Activated CD4-positive, alpha-beta T cell treated with anti-CD3 and anti-CD28 coated beads, Interleukin-2, amount 50 U/mL, for 24 hours (primary cell): ENCODE measurements at places on chromosomes 16 and 17.

DNA sequence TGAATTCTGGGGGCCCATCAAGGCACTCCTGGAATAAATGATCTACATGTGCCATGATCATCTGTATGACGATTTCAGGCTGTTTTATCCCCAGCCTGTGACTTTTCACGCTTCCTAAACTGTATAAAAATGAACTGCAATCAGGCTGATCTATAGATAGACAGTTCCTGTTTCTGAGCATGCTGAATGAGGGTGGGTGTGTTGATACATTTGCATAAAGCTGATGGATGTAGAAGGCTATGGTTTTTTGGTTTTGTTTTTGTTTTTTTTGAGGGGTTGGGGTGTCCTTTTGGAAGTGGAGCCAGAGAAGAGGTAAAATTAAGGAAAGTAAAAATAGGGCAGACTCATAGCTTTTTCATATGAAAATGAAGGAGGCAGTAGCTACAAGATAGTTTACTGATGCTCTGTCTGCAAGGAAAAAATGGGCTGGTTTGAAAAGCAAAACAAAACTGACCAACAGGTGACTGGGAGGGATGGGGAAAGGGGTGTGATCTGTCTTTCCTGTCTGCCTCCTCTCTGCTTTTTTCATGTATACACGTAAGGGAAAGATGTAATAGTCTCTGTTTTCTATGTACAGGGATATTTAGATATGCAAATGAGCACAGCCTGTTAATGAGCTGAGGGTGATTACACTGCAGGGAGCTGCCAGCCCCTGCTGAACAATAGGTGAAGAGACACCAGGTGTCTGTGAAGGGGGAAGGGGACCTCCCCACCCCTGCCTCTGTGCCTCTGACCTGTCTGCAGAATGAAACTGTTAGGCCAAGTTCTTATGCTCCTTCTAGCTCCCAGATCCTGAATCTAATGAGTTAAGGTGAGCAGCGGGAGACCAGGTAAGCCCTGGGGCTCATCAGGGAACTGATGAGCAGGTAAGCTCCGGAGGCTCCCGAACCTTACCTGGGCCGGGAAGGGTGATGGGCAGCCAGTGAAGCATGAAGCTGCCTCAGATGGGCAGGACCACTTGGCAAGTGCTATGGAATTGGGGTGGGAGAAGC lies 46.6 kb upstream of the LYRM9 start:
- no peak for DNase-seq

- no peak for DNase-seq
These were observed 78.4 kb downstream of the SYCE1L start for GRCh38 chr16:77277571-77277970.

GRCh38 chr17:58097384-58098088 lies 14.3 kb downstream of the DYNLL2 start:
- DNase-seq, result no peak

DNA sequence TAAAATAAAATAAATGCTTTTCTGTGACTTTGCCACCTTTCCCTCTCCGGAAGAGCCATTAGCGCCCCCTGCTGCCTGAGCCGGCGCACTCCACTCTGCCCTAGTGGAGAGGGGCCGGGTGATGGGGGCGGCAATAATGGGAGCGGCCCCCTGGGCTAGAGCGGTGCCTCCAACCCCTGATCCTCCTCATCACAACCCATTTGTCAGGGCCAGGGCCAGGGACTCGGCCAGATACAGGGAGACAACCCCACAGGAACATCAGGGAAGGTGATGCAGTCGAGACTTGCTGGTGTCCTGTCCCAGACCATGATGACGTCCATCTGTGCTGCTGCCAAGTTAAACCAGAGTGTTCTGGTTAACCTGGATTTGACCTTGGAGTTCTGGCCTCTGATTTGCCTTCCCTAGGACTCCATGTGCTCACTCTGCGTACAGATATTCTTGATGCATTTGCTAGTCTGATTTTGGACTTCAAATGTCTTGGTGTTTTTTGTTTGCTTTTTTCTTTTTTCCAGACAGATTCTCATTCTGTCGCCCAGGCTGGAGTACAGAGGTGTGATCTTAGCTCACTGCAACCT lies 46.1 kb upstream of the BPTF start:
- DNase-seq, result no peak

DNA sequence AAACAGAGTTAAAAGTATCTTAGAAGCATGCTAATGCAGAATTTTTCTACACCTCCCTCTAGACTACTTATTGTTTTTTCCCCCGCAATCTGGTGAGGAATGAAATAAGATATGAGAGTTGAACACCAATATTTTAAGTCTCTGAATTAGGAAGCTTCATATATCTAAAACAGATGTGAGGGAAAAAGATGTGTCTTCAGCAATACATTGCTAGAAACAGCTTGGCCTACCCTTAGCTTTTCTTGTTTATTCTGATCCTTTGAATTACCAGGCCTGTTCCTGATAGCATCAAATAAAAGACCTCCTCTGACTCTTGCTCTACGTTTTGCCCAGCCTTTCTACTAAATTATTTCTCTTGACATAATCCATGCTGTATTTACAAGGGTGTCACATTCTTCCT lies 221.8 kb downstream of the CDH11 start:
- no peak for DNase-seq

DNA sequence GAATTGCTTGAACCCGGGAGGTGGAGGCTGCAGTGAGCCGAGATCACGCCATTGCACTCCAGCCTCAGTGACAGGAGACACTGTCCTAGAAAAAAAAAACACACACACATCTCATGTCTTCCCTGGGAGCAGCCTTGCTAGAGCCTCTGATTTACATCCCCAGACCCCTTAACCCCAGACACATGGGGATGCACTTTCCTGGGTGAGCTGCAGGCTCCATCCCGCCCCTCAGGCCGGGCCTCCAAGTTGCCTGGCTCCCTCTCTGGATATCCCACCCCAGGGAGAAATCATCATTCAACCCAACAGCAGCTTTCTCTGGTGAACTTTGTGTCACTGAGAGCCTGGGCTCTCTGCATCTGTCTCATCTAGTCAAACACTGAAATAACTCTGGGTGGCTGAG lies 21.5 kb downstream of the SRL start:
- DNase-seq, result no peak

DNA sequence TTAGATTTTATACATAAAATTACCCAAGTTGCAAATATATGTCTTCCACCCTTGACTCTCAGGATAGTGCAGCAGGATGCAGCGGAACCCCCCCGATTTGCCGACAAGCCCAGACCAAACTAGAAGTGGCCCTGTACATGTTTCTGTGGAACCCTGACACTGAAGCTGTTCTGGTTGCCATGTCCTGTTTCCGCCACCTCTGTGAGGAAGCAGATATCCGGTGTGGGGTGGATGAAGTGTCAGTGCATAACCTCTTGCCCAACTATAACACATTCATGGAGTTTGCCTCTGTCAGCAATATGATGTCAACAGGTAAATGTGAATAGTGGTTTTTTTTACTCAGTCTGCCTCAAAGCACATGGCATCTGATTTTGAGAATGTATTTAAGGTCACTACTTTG lies 70.7 kb downstream of the OMG start:
- no peak for DNase-seq

- no peak for DNase-seq
These were observed 35.2 kb downstream of the ARHGAP23 start for GRCh38 chr17:38463451-38463858.

GRCh38 chr17:13727441-13728171 lies 125.9 kb upstream of the HS3ST3A1 start:
- DNase-seq, result no peak

- no peak for DNase-seq
These were observed 22.9 kb downstream of the DUSP14 start for GRCh38 chr17:37512442-37513068.

DNA sequence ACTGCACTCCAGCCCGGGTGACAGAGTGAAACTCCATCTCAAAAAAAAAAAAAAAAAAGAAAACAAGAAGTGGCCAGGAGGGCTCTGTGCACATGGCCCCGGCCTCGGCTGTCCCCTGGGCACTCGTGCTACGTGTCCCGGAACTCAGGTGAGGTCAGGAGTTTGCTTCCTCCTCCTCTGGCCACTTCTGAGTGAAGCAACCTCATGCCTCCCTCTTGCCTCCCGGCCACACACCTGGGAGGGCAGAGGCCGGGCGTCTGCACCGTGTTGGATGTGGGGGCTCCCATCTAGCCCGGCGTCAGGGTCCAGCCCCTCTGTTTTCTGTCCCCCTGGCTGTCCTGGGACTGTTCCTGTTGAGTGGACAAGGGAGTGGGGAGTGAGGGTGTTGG lies 22.2 kb downstream of the ASPSCR1 start:
- DNase-seq, result no peak

GRCh38 chr16:66028510-66029216 lies 337.8 kb upstream of the CDH5 start:
- no peak for DNase-seq

GRCh38 chr17:51657224-51657623 lies 396.9 kb downstream of the UTP18 start:
- no peak for DNase-seq

GRCh38 chr17:34703533-34703932 lies 124.2 kb downstream of the TMEM132E start:
- no peak for DNase-seq

GRCh38 chr16:68401871-68402747 lies 46.2 kb downstream of the SMPD3 start:
- DNase-seq, result no peak

GRCh38 chr16:65754820-65755691 lies 611.4 kb upstream of the CDH5 start:
- DNase-seq, result no peak

DNA sequence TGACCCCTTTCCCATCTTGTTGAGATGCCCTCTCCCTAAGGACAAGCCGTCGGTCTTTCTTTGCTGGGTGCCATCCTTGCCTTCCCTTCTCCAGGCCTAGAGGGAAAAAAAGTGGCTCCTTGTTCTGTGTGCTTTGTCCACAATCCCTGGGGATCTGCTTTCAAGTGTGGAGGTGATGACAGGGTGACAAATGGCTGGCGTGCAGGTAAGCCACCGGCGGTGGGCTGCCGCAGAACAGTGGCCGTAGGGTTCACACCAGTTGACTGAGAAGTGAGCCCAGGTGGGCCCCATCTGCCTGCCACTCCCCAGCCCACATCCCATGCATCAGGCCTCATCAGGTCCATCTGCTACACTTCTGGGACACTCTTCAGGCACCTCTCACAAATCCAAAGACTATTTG lies 11.4 kb upstream of the CALB2 start:
- no peak for DNase-seq

DNA sequence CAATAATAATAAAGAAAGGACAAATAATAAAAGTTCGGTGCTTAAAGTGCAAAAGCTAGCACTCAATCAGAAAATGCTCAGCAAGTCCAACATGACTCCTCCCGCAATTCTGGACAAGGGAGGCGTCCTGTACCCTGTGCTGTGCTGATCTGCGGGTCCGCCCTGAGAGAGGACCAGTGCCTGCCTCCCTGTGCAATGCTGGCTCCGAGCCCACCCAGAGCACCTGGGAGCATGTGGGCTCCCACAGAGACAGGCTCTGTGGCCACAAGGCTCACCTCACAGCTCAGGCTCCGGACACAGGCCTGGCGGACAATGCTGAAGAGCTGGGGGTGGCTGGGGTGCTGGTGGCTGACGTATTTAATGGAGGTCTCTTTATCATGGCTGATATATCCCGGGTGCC lies 11.1 kb downstream of the FLCN start:
- no peak for DNase-seq

- DNase-seq, result no peak
These were observed 24.2 kb downstream of the GJD3 start for GRCh38 chr17:40340327-40340726.

- no peak for DNase-seq
These were observed 28.8 kb upstream of the DYNLRB2 start for GRCh38 chr16:80511824-80512592.
